ENCODE measurements at places on chromosomes 2 and 18.

- no peak for DNase-seq
Measured at GRCh38 chr2:54801352-54801751, 77.9 kb downstream of the EML6 start.

DNA sequence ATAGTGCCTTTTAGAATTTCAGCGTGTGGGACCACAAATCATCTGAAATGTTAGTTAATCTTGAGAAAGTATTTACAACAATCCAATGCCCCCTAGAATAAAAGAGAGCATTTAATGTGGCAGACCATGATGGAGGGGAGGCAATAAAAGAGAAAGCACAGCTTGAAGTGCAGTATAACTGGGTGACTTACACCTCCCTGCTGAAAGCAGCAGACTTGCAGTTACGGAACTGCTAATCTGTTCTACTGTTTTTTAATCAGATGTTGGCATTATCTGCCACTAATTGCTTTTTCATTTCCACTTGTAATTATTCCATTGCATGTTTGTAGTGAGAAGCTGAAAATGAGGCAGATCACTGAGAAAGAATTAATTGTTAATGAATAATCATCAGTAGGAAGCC is 130.5 kb upstream of the ITGA4 start:
- DNase-seq, result no peak

DNA sequence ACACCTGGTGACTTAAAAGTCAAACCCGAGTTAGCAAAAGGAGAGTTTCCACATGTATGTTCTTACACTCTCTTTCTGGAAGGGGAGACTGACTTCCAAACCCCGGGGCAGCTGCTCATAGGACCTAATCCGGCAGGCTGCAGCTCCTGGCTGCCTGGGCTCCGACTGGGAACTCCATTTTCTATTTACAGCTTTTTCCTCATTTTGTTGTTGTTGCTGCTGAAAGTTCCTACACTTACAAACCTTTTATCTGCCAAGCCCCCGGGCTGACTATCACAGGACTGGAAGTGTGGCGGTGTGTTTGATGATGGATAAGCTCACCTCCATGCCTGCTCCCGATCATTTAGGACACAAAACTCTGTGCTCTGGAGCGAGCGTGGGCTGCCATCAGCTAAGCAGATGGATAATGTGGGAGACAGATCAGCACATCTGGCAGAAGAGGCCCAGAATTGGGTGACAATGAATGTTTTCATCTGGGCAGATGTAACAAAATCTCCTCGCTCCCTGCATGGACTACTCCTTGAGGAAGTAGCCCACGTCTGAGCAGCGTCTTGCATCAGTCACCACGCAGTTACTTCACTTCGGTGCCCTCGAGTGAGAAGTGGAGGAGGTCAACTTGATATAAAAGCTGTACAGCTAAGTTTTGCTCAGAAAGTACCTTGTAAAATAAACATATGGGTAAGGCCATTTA is 114.4 kb upstream of the COPS8 start:
- DNase-seq, result no peak

GRCh38 chr2:66531155-66531554 is 96.2 kb downstream of the MEIS1 start:
- no peak for DNase-seq

All from hematopoietic multipotent progenitor cell (in vitro differentiated cells).